GM13977 (cell line): ENCODE measurements at places on chromosomes 13 and 19.

- DNase-seq = no peak
These were observed 17.8 kb upstream of the FOSB start for GRCh38 chr19:45450012-45450333.

GRCh38 chr19:35088131-35088913 is 27.3 kb upstream of the FXYD3 start:
- DNase-seq = no peak

- DNase-seq = no peak
These were observed 14.4 kb upstream of the CYP2B6 start for GRCh38 chr19:40976724-40977123.

GRCh38 chr13:89454681-89455080 is 1783.5 kb downstream of the SLITRK5 start:
- DNase-seq = no peak

DNA sequence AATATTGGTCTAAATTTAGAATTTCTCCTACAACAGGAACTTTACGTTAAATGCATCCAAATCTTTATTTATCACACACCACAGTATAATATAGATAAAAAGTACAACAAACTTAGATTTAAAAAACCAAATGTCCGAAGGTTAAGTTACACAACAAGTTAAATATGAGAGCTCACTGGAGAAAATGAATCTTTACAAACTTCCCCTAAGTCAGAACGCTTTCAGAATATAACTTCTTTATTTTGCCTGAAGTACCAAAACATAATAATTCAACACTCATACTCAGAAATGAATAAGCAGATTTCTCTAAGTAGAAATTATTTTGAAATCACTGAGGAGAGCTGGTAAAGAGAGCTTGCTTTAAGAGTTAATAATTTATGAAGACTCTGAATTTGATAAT is 33.8 kb downstream of the TSC22D1 start:
- DNase-seq = no peak

GRCh38 chr19:41325947-41326706 is 16.2 kb downstream of the CCDC97 start:
- DNase-seq = peak; percentile 86
